MM.1S (cell line): ENCODE measurements at places on chromosomes 2 and 18.

DNA sequence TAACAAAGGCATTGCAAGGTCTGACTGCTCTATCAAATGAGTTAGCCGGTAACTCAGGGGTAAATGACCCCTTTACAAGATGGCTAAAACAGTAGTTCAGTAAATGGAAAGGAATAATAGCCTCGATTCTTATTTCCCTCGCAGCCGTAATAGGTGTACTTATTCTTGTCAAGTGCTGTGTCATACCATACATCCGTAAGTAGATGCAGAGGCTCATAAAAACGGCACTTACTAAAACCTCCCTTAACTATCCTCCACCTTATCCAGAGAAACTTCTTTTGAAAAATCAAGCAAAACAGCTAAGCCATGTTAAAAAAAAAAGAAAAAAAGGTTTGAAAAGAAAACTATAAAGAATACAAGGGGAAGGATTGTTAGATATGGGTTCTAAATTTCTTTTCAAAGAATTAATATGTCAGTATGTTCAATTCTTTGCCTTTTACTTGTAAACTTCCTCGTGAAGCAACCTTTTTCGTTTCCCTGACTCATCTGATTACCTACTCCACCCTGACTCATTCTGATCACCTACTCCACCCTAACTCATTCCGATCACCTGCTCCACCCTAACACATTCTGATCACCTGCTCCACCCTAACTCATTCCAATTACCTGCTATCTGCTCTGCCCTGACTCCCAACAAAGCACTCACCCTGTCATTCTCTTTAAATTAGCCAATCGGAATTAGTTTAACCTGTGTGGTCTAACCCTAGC, 127.5 kb downstream of the SPAG16 start:
- no peak for DNase-seq
- no peak overlapping the region for H3K27ac ChIP-seq
- H3K4me3 ChIP-seq, result no peak overlapping the region
- H3K27me3 ChIP-seq, result no peaks in the 10 kb centered on the region
- H3K36me3 ChIP-seq, result no peaks in the 10 kb centered on the region
- H3K4me1 ChIP-seq, result no peaks in the 10 kb centered on the region

- H3K4me1 ChIP-seq, result peaks cover 15% of the 10 kb centered on the region
- no peak for DNase-seq
- no peaks in the 10 kb centered on the region for H3K36me3 ChIP-seq
- H3K27ac ChIP-seq, result no peak overlapping the region
- no peak overlapping the region for H3K4me3 ChIP-seq
- peaks cover 88% of the 10 kb centered on the region for H3K27me3 ChIP-seq
These were observed 153.7 kb downstream of the TGIF1 start for GRCh38 chr18:3603421-3604234.

- H3K27me3 ChIP-seq, result no peaks in the 10 kb centered on the region
- no peaks in the 10 kb centered on the region for H3K36me3 ChIP-seq
- H3K4me1 ChIP-seq, result peaks cover 15% of the 10 kb centered on the region
- no peak for DNase-seq
- no peak overlapping the region for H3K27ac ChIP-seq
These were observed 484.6 kb upstream of the HS6ST1 start for GRCh38 chr2:128803222-128803621.

DNA sequence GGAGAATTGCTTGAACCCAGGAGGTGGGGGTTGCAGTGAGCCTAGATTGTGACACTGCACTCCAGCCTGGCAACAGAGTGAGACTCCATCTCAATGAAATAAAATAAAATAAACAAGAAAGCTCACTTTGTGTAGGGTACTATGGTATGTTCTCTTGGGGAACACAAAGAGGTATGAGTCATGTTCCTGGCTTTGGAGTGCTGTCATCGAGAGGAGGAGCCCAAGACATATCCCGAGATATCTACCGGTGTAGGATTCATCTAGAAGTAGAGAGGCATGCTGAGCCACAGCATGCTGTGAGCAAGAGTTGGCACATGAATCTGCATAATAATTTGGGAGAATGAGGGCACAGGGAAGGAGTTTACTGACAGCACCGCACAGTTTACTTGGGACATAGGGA, 244.9 kb upstream of the EPHA4 start:
- no peak overlapping the region for H3K4me3 ChIP-seq
- no peak overlapping the region for H3K27ac ChIP-seq
- no peaks in the 10 kb centered on the region for H3K27me3 ChIP-seq
- DNase-seq, result no peak
- no peaks in the 10 kb centered on the region for H3K36me3 ChIP-seq

GRCh38 chr2:5562426-5562825, 129.8 kb upstream of the SOX11 start:
- no peak overlapping the region for H3K4me3 ChIP-seq
- H3K27ac ChIP-seq, result no peak overlapping the region
- H3K4me1 ChIP-seq, result no peaks in the 10 kb centered on the region
- H3K27me3 ChIP-seq, result no peaks in the 10 kb centered on the region

DNA sequence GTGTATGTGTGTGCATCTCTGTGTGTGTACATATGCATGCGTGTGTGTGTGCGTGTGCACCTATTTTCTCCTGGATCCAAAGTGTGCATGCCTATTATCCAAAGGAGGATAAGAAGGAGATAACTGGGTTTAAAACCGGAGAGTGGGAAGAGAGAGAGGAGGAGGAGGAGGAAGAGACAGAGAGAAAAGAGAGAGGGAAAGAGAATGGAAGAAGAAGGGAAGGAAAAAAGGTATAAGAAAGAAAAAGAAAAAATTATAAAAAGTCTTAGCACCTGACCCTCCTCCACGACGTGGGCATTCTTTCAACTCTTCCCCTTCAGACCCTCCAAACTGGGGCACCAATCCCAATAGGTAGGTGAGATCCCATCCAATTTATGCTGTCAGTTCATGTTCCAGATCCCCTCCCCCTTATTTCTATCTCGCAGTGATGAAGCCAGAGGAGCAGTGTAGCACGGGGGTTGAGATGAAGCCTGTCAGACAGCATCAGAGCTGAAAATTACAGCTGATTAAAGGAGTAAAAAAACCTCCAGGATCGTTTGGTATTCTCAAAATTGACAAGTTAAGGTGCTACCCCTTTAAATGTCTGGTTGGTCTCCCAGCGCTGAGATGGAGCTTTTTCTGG, 386.7 kb upstream of the ATP5MC3 start:
- H3K4me3 ChIP-seq, result no peak overlapping the region
- DNase-seq, result no peak
- H3K27ac ChIP-seq, result no peak overlapping the region

- H3K36me3 ChIP-seq, result no peaks in the 10 kb centered on the region
- no peak overlapping the region for H3K27ac ChIP-seq
- DNase-seq, result no peak
- no peaks in the 10 kb centered on the region for H3K27me3 ChIP-seq
- no peak overlapping the region for H3K4me3 ChIP-seq
- no peaks in the 10 kb centered on the region for H3K4me1 ChIP-seq
These were observed 50.3 kb downstream of the KANSL3 start for GRCh38 chr2:96587843-96588242.

- no peaks in the 10 kb centered on the region for H3K27me3 ChIP-seq
- no peak for DNase-seq
- H3K27ac ChIP-seq, result no peak overlapping the region
- H3K4me3 ChIP-seq, result no peak overlapping the region
- no peaks in the 10 kb centered on the region for H3K4me1 ChIP-seq
These were observed 26.5 kb downstream of the CRACDL start for GRCh38 chr2:98909317-98910211.

GRCh38 chr2:216519154-216519762, 20.6 kb downstream of the RPL37A start:
- H3K36me3 ChIP-seq, result no peaks in the 10 kb centered on the region
- DNase-seq, result peak; percentile 71
- no peaks in the 10 kb centered on the region for H3K27me3 ChIP-seq
- H3K27ac ChIP-seq, result no peak overlapping the region
- H3K4me3 ChIP-seq, result no peak overlapping the region
- no peaks in the 10 kb centered on the region for H3K4me1 ChIP-seq

DNA sequence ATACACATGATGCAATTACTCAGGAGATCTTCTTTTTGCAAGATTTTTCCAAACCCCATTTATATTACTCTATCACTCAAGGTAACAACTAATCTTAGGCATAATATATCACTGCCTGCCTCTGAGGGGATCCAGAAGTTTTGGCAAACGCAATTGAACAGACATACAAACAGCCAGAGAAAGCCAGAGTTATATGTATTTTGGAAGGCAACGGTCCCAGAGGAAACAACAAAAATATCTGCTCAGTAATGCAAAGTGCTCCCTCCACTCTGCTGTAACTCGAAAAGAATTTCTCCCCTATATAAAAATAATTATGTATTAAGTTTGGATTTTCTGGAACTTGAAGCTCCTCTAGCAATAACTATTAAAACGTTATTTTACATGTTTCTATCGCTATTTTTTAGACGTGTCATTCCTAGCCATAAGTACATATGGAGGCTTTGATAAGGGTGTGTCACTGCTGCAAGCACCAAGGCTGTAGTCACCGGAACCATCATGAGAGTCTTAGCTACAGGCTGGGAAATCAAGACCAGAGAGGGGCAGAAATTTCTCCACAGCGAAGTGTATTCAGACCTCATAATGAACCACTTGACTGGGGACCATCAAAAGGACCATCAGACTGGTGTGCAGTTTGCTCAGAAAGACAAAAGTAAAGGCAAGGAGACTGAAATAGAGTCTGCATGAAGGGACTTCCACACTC, 3.7 kb upstream of the GKN1 start:
- H3K4me3 ChIP-seq, result no peak overlapping the region
- H3K4me1 ChIP-seq, result no peaks in the 10 kb centered on the region
- DNase-seq, result no peak
- no peak overlapping the region for H3K27ac ChIP-seq

DNA sequence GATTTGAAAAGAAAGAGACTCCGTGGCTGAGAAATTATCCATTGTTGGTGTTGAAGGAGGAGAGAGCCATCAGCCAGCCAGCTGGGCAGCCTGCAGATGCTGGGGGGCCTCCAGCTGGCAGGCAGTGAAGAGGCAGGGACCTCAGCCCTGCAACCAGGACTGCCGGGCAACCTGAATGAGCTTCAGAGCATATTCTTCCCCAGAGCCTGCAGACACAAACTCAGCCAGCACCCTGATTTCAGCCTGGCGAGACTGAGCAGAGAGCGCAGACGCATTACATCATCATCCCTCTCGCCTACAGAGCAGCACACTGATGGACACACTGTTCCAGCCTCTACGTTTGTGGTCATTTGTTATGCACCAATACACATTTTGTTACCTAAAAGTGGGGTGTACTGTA, 150.7 kb upstream of the RAB6C start:
- H3K4me1 ChIP-seq, result no peaks in the 10 kb centered on the region
- no peak overlapping the region for H3K27ac ChIP-seq
- no peak for DNase-seq
- no peak overlapping the region for H3K4me3 ChIP-seq
- H3K27me3 ChIP-seq, result no peaks in the 10 kb centered on the region

GRCh38 chr2:218002845-218003180, at the start of gene TNS1:
Gene TNS1, minus strand, starts transcription at chr2:218002995. Its CDS starts 123 bp downstream, at chr2:218002872.
- H3K27ac ChIP-seq, result no peak within 1 kb of the TSS
- H3K4me1 ChIP-seq, result no peaks in the 10 kb centered on the region
- no peak within 1 kb of the TSS for H3K4me3 ChIP-seq
- no peaks in the 10 kb centered on the region for H3K36me3 ChIP-seq

GRCh38 chr18:42045346-42045745, 90.3 kb downstream of the PIK3C3 start:
- no peak for DNase-seq
- H3K4me1 ChIP-seq, result 0 out of 2 replicates have a peak, but pooled peaks cover 4% of the 10 kb centered on the region
- no peaks in the 10 kb centered on the region for H3K27me3 ChIP-seq
- no peak overlapping the region for H3K27ac ChIP-seq

DNA sequence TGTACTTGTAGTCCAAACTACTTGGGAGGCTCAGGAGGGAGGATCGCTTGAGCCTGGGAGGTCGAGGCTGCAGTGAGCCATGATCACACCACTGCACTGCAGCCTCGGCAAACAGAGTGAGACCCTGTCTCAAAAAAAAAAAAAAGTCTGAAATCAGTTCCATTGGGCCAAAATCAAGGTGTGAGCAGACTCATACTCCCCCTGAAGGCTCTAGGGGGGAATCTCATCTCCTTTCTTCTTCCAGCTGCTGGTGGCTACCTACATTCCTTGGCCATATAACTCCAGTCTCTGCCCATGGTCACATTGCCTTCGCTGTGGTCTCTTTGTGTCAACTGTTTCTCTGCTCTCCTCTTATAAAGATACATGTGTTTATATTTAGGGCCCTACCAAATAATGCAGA, 234.0 kb downstream of the LRRTM1 start:
- no peaks in the 10 kb centered on the region for H3K27me3 ChIP-seq
- H3K27ac ChIP-seq, result no peak overlapping the region

DNA sequence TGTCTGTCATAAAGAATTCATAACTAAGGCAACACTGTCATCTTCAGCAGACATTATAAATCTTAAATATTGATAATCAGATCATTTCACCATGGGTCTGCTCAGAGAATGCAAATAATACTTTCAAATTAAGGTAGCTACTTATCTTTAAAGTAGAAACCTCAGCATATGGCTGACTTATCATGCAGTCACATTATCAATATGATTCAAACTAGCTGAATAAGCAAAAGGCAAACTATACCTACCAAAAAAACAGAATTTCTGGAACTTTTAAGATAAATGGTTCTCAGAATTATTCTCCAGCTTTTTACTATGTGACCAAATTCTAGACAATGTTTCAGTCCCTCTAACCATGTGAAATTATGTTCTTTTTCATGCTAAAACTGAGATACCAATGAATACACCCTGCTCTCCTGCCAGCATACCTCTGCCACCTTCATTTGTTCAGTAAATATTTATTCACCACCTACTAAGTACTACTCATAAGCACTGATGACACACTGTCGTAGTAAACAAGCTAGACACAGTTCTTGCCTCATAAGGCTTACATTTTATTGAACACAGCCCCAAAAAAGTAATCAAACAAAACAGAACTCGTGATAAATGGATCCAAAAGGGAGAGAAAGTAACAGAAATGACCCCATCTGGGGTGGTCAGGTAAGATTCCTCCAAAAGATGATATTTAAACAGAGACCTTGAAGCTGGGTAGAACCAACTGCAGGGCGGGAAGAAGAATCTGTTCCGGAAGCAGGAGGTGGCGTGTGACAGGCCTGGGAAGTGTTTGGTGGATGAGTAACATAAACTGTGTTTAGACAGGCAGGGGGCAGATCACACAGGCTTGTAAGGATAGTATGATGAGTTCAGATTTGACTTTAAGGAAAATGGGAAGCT, 17.7 kb downstream of the SPIRE1 start:
- H3K36me3 ChIP-seq, result no peaks in the 10 kb centered on the region
- no peaks in the 10 kb centered on the region for H3K27me3 ChIP-seq
- no peak for DNase-seq

- no peaks in the 10 kb centered on the region for H3K36me3 ChIP-seq
- no peak overlapping the region for H3K4me3 ChIP-seq
- DNase-seq, result no peak
- no peak overlapping the region for H3K27ac ChIP-seq
- no peaks in the 10 kb centered on the region for H3K27me3 ChIP-seq
These were observed 108.3 kb upstream of the NRP2 start for GRCh38 chr2:205574001-205574400.

DNA sequence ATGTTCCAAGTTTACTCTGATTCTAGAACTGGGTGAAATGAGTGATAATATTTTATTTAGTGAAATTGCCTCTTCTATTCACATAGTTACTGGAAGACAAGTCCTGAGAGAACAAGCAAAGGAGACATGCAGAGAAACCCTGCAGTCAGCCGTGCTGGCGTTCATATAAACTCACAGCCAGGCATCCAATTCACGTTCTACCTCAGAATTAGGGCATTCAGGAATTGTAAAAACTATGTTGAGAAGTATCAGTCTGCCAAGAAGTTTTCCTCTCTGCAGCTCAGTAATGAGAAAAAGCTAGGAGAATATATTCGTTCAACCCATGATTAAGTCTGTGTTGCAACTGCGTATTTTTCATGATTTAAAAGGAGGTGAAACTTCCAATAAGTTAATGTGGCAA, 156.2 kb upstream of the DSEL start:
- H3K36me3 ChIP-seq, result no peaks in the 10 kb centered on the region
- no peak overlapping the region for H3K4me3 ChIP-seq
- no peak for DNase-seq
